RPMI7951 (cell line): ENCODE measurements at places on chromosomes 3 and 15. TPM values are rescaled to one million over a fixed set of nuclear protein-coding genes. Genes with fewer than 3 reads are reported as not detected.

The CISH gene
- 1.1 and 1.8 TPM in 2 replicates for total RNA-seq

The ALG3 gene
- 67.0 and 71.2 TPM in 2 replicates for total RNA-seq

The SLC2A2 gene
- total RNA-seq = not detected in 2 replicates

- DNase-seq = no peak
These were observed 36.7 kb downstream of the ZBTB38 start for GRCh38 chr3:141405025-141405424.

DNA sequence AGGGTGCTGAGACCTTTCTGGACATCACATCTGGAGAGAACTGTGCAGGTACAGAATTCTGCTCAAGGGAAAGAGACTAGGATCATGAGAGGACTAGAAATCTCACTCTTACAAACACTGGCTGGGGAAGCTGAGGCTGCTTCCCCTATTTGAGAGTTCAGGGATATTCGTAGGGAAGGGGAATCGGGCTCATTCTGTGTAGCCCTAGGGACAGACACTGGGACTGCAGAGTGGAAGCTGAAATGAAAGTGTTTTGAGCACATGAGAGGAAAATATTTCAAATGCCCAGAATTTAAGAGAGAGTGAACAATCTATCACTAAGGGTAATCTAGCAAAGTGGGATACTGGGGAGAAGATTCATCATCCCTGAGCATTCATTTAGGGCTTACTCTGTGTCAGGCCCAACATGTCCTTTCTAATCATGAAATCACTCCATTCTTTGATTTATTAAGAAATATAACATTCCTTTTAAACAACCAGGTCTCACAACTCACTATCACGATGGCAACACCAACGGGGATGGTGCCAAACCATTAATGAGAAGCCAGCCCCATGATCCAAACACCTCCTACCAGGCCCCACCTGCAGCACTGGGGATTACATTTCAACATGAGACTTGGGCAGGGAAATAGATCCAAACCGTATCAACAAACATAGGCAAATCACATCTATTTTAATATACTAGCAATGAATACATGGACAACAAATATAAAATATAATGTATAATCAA is 63.0 kb downstream of the CPN2 start:
- DNase-seq = no peak

- no peak for DNase-seq
These were observed 129.0 kb upstream of the LIPC start for GRCh38 chr15:58302832-58303231.

- no peak for DNase-seq
These were observed 65.6 kb downstream of the CCDC33 start for GRCh38 chr15:74301583-74302361.

DNA sequence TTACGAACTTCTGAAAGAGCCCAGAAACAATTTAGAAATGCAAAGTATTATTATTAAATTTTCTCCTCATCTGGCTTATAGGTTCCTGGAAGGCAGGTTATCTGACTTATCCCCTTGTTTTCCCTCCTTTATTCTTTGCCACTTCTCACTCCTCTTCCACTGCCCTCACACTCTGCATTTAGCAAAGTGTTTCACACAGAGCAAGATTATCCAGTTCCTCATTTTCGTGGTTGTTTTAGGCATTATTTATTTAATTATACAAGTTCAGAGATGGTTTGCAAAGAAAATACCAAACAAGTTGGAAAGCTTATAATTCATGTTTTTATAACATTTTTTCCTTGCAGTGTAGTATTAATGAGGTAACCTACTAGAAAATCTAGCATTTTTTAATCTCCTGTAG is 544.9 kb downstream of the NSUN3 start:
- no peak for DNase-seq

DNA sequence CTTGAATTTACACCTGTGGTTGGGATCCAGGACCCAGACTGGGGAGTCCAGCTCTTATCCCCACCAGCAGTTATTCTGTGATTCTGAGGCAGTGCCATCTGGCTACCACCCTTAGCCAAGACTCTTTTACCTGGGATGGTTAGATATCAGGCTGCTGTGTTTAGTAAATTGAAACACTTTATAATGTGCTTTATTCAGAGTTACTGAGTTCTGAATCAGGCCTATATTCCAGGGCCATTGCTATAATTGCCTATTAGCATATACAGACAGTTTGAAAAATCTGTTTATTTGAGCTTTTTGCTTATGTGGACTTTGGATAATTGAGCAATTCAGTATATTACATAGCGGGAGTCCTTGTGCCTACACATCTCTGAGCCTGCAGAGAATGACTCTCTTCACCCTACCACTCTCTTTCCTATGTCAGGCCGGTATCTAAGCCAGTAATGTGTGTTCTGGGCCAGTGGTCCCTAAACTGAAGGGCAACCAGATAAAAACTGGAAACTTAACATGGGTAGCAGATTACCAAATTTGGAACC is 45.4 kb upstream of the TRAK1 start:
- no peak for DNase-seq

- peak; percentile 64 for DNase-seq
These were observed 61.3 kb downstream of the CORO2B start for GRCh38 chr15:68639926-68640600.
